ENCODE measurements at places on chromosomes 7 and 10. TPM values are rescaled to one million over a fixed set of nuclear protein-coding genes. Genes with fewer than 3 reads are reported as not detected.

DNA sequence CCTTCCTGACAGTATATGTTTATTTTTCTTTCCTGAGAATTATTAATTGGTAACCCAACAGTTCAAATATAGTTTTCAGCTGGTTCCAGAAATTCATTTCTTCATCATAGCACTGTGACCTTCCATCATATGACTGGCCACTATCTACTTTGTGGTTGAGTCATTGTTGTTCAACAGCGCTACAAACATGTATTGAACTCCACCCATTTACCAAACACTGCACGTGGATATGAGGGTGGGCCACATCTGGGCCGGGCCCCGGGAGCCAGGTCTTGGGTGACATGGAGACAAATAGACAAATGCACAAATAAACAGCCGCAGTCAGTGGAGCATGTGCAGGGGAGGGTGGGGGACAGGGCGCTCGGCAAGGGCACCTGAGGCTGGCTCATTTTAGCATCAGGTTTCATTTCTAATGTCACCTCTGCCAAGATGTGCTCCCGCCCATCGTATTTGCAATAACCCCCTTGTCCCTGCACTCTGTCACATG, 24.0 kb upstream of the EEPD1 start:
- DNase-seq, result no peak
- peaks cover 13% of the 10 kb centered on the region for H3K4me1 ChIP-seq
- no peak overlapping the region for H3K4me3 ChIP-seq
- peak overlapping the region; percentile 85 for H3K27ac ChIP-seq
- peaks cover 4% of the 10 kb centered on the region for H3K27me3 ChIP-seq

DNA sequence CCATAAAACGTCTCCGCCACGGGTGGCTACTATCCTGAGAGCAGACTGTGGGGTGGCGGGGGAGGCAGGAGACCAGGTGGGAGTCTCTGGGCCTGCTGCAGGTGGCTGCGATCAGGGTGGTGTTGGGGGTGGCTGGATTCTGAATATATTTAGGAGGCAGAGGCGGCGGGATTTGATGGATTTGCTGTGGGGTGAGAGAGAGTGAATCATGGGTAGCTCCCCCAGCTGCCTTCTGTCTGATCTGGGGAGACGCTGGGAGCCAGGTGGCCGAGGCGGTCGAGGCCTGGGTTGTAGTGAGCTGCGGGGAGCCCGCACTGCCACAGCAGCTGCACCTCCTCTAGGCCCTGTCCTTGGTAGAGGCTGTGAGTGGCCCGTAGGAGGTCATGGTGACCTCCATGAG, 48.2 kb upstream of the PFKFB3 start:
- DNase-seq, result no peak
- peaks cover 2% of the 10 kb centered on the region for H3K4me1 ChIP-seq
- H3K4me3 ChIP-seq, result no peak overlapping the region
- no peaks in the 10 kb centered on the region for H3K36me3 ChIP-seq
- no peak overlapping the region for H3K27ac ChIP-seq

DNA sequence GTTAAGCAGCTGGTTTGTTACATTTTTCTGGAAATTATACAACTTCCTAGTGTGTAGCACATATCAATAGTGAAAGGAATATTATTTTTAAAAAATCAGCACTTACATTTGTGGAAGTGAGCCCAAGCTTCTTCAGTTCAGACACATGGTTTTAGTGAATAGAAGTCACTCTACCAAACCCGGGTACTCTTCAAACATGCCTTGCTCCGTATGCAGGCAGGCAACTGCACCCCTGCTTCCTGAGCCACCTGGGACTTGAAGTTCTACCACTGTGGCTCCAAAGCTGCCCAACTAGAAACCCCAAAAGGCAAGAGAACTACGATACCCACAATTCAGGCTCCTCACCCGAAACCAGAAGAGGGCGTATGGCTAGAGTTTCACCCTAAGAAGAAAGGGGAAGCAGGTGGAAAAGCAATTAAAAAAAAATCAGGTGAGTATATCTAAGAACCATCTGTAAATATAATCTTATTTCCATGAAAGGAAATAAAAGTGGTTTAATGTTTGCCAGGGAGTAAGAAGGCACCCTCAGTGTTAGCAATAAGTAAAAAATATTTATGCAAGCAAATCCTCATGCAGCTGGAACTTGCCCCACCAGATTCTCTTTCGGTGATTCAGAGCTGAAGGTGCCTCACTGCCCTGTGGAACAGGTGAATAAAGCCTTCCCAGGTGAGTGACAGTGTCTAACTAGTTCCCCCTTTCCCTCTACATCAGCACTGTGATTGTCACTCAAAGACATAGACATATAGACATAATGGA, at the start of gene MACC1:
MACC1 (minus strand) TSS at position 192 of the 756 bp plus-strand sequence. CDS start 55,522 bp downstream, outside the sequence.
- H3K27me3 ChIP-seq, result no peaks in the 10 kb centered on the region
- H3K36me3 ChIP-seq, result no peaks in the 10 kb centered on the region
- no peak within 1 kb of the TSS for H3K4me3 ChIP-seq
- no peak for DNase-seq
- no peak within 1 kb of the TSS for H3K27ac ChIP-seq
- peaks cover 27% of the 10 kb centered on the region for H3K4me1 ChIP-seq

GRCh38 chr7:29204491-29205272, 10.1 kb downstream of the CHN2 start:
- H3K36me3 ChIP-seq, result no peaks in the 10 kb centered on the region
- no peak for DNase-seq
- no peak overlapping the region for H3K4me3 ChIP-seq
- H3K27ac ChIP-seq, result no peak overlapping the region

GRCh38 chr7:79877874-79878465, 256.7 kb upstream of the GNAI1 start:
- no peak overlapping the region for H3K27ac ChIP-seq
- peaks cover 58% of the 10 kb centered on the region for H3K27me3 ChIP-seq
- H3K4me3 ChIP-seq, result no peak overlapping the region

DNA sequence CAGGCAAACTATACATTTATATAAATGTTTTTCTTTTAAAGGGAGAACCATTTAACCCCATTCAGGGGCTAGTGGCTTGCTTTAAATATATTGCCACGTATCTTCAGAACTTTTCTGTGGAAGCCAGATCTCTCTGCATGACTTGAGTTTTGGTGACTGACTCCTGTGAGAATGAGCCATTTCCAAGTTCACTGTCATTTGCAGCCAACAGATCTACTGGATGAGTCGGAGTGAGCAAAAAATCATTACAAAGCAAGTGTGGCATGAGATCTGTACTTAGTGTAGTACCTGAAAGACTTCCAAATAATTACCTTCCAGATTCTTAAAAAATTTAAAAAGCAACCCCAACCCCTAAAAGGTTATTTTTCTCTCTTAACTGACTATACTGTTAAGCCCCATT, 45.6 kb downstream of the PDSS1 start:
- peak overlapping the region; percentile 47 for H3K27ac ChIP-seq
- DNase-seq, result no peak

The ERV3-1 gene
- 18.9 TPM for total RNA-seq

The NKX6-2 gene
- total RNA-seq, result not detected

Measured in osteoblast (primary cell).